ENCODE measurements at places on chromosomes 1 and 21.

GRCh38 chr21:32548978-32549377 lies 36.3 kb downstream of the TCP10L start:
- no peak for DNase-seq

- no peak for DNase-seq
Observed at GRCh38 chr21:42527489-42528158, 14.0 kb downstream of the SLC37A1 start.

DNA sequence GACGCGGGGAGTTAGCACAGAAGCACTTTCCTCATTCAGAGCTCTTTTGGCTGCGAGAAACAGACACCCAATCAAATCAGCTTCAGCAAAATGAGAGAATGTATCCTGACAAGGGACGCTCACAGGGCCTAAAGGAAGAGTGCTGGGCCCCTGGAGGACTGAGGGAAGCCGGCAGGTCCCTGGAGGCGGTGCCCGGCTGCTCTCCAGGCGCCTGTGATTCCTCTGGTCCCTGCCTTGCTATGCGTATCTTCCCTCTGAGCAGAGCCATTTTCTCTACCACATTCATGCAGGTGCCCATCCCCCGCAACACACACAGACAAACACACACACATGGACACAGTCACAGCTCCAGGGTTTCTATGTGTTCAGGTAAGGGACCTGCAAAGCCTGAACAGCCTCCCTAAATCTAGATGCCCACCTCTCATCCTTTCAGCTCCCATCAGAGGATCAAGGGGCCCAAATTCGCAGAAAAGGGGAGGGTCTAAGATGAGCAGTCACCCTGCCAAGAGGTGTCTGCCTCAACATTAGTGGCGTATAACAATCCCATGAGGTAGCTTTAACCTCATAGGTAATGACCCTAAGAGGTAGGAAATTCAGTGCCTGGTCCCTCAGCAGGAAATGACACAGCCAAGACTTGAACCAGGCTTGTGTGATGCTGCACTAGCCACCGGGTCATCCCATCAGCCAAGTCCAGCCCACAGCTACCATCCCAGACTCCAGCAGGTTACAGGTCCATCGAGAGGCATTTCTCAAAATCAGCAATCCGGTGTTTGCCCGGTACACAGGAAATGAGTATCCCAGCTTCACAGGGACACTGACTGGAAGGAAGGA lies 29.0 kb downstream of the PTAFR start:
- no peak for DNase-seq

DNA sequence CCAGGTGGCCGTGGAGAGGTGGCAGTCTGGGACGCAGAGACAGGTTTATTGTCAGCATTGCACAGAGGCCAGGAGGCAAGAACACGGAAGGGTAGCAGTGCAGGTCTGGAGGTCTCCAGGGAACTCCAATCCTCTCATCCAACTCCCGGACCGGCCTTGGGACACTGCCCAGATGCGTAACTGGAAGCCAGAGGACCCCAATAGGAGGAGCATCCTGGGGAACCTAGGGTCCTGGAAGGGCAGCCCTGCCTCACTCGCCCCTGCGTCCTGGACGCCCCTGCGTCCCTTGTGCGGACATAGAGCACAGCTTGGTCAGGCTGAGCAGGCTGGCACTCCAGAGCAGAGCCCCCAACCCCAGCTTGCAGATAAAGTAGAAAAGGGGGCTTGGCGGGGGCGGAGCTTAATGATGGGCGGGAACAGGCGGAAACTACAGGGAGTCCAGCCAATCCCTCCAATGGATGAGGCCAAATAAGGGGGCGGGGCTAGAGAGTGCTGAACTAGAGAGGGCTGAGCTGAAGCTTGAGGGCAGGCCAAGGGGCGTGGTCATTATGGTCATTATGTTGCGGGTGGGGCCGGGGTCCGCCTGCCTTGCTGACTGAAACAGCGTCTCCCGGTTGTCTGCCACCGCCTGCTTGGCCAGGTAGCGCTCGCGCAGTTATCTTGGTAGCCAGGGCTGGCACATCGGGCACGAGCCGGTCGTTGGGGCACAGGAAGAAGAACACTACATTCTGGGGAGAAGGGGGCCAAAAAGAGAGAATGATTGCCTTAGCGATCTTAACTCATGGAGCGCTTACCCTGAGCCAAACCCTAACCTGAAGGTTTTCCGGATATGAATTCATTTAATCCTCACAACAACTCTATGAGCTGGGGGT lies 3.7 kb upstream of the ARHGEF19 start:
- DNase-seq = peak; percentile 88

GRCh38 chr1:183995322-183996039 lies 42.0 kb downstream of the COLGALT2 start:
- no peak for DNase-seq

GRCh38 chr21:29671728-29672127 lies 268.1 kb downstream of the GRIK1 start:
- DNase-seq = no peak
